ENCODE measurements at places on chromosomes 2 and 18.

DNA sequence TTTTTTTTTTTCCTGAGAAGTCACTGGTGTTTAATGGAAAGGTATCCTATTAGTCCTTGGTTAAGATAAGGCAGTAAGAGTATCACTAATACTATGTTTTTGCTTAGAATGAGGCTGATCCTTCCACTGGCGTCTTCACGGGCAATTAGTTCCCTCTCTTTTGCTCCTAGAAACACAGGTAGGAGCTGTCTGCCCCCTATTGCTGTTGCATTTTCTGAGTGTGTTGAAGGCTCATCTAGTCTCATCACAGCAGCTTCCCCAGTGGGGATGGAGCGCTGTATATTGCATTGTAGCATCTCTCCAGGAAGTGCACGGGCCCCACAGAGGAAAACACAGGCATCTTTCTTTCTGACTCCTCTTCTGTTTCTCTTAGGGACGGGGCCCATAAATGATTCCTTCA is 145.0 kb downstream of the NAPG start:
- no peak for DNase-seq

DNA sequence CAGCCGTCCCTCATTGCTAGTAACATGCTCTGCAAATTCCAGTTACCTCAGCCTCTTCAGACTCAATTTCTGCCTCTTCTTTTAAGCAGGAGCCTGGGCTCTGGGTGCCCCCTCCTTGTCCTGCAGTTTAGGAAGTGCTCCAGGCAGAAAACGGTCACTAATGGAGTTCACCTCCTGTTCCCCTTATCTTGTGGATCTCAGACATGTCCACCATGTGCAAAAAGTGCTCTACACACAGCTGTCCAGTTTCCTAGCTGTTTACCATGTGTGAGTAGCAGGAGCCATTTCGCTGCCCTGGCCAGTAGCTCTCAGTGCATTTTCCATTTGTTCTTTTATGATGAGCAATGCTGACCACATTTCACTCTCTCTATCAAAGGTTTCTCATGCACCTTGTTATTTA is 4.9 kb downstream of the SH3YL1 start:
- DNase-seq, result no peak

DNA sequence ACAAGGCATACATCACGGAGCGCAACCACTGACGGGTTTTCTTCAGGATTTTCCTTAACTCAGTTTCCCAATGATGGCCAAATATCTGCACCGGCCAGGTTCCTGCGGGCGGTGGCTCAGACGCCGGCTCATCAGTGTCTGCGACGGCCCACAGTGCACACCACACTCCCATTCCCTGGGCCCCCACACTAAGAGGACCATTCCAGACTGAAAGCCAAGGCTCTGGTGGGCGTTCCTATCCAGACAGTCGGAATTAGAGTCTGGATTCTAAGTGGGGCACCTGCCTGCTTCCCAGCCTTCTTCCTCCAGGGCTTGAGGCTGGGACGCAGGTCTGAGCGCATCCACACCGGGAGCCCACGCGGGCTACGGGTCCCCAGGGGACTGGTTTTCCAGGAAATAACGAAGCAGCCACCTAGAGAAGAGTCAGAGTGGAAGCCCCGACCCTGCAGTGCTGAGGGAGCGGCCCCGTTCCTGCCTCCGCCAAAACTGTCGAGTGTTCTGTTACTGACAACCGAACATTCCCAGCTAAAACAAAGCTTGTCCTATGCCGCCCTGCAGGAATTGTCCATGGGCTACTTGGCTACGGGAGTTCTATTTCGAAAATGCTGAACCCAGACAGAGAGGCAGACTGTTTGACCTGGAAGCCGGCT is 75.3 kb downstream of the TMEM18 start:
- no peak for DNase-seq

DNA sequence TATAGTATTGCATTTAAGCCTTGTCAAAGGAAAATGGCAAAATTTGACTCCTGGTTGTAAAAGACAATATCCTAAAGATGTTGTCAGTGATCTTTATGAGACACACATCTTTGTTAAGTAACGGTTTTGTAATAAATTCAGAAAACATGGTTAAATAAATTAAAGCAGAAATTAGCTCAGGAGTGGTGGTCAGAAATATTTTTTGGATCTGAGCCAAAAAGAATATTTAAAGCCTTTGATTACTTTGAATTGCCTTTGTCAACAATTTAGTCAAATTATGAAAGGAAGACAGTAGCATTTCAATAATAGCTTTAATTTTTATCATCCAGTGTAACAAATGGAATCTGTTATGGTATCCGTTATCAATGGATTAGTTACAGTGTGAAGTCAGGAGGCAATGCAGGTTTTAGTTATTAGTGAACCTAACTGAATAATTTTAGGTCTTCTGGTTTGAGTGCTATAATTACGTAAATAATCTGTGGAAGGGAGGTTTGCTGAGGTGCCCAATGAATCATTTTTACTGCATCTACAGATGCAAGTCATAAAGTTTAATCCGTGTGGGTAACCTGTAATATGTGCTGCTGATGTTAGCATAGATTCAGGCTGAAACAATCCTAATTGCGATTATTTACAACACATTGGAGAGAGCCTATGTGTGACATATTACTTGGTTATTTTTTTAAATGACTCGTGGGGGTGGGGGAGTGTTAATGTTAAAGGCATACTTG is 42.7 kb downstream of the SMAD4 start:
- no peak for DNase-seq

- DNase-seq, result no peak
These were observed 587.3 kb downstream of the ARHGAP15 start for GRCh38 chr2:143716522-143716921.

- DNase-seq, result no peak
These were observed 726 bp upstream of the SS18 start for GRCh38 chr18:26091047-26091630.

GRCh38 chr2:202378662-202379358 is 2.7 kb downstream of the BMPR2 start:
- DNase-seq, result no peak
